ENCODE measurements at places on chromosomes 12 and 14.

- no peak for DNase-seq
Observed at GRCh38 chr14:91406451-91406850, 11.2 kb downstream of the CCDC88C start.

GRCh38 chr12:50536831-50537537 lies 32.2 kb downstream of the DIP2B start:
- DNase-seq, result no peak

- DNase-seq, result no peak
Observed at GRCh38 chr14:71194251-71194650, 287.0 kb downstream of the PCNX1 start.

DNA sequence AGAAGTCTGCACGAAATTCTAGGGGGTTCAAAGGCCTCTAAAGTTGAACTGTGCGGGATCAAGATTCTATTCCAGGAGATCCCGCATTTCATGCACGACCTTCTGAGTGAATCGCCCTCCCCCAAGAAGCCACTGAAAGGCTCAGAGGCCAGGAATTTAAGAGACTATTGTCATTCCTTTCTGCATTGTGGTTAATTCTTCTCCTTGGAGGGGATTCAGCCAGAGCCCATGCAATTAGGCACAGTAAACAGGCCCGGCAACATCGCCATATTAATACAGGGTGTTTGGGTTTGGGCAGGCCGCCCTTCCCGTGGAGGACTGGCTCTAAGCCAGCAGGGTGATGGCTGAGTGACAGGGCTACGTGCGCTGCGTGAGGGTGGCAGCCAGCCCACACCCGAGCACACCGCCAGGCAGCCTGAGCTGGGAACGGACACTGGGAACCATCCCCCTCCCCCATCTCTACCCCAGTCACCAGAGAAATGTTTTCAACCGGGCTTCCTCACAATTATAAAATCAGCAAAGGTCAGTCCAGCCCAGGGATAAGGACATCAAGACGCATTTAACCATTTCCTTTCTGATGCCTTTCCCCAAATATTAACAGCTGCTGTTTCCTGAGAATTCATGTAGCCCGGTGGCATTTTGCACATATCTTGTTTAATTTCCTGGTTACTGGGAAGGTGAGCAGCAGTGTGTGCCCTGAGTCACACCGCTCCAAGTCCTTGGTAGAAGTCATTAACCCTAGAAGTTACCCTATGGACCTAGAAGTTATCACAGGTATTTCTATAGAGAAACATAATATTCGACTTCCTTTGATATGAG lies 12.5 kb downstream of the EGLN3 start:
- peak; percentile 80 for DNase-seq

DNA sequence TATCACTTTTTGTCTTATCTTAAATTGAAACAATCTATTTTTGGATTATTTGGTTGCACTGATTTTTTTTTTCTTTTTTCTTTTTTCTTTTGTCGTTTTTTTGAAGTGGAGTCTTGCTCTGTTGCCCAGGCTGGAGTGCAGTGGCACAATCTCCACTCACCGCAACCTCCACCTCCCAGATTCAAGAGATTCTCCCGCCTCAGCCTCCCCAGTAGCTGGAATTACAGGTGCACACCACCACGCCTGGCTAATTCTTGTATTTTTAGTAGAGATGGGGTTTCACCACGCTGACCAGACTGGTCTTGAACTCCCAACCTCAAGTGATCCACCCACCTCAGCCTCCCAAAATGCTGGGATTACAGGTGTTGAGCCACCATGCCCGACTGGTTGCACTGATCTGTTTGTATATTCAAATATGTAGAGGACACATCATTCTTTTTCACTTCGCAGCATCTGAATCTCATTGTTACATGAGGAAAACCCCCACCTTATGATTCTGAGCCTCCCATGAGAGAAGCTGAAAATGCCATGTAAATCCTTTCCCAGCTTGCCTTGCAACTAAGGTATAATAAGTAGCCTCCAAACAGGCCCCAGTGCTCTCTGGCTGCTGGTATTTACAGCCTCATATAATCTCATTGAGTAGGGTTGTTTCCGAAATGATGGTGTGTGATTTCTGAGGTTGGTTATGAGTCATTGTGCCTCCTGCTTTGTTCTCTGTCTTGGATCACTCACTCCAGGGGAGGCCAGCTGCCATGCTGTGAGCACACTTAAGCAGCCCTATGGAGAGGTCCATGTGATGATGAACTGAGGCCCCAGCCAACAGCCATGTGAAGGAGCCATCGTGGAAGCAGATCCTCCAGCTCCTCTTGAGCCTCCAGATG lies 5.2 kb upstream of the HSP90B1 start:
- DNase-seq, result peak; percentile 70

DNA sequence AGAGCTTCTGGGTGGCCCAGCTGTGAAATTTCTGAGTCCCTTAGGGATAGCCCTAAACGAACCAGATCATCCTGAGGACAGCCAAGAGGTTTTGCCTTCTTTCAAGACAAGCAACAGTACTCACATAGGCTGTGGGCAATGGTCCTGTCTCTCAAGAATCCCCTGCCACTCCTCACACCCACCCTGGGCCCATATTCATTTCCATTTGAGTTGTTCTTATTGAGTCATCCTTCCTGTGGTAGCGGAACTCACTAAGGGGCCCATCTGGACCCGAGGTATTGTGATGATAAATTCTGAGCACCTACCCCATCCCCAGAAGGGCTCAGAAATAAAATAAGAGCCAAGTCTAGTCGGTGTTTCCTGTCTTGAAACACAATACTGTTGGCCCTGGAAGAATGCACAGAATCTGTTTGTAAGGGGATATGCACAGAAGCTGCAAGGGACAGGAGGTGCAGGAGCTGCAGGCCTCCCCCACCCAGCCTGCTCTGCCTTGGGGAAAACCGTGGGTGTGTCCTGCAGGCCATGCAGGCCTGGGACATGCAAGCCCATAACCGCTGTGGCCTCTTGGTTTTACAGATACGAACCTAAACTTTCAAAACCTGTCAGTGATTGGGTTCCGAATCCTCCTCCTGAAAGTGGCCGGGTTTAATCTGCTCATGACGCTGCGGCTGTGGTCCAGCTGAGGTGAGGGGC lies 38.9 kb downstream of the DAD1 start:
- peak; percentile 87 for DNase-seq

- DNase-seq, result no peak
Observed at GRCh38 chr12:3017281-3017680, 58.1 kb downstream of the TEAD4 start.

- no peak for DNase-seq
Observed at GRCh38 chr12:106766393-106766826, 8.1 kb upstream of the RIC8B start.

- no peak for DNase-seq
Observed at GRCh38 chr12:57727758-57728395, 10.7 kb downstream of the AGAP2 start.

- no peak for DNase-seq
Observed at GRCh38 chr14:22105006-22105623, 431.5 kb upstream of the OR4E1 start.

GRCh38 chr14:100736269-100737180 lies 9.8 kb downstream of the DLK1 start:
- DNase-seq, result no peak

GRCh38 chr12:56079723-56080555 lies at the start of gene ERBB3:
Gene ERBB3, plus strand, starts transcription at chr12:56080165. Its CDS starts 136 bp downstream, at chr12:56080301.
- DNase-seq, result peak; percentile 85

- DNase-seq, result no peak
Observed at GRCh38 chr12:62784576-62784975, 150.4 kb downstream of the PPM1H start.

GRCh38 chr14:76720382-76720813 lies 40.9 kb upstream of the VASH1 start:
- DNase-seq, result peak; percentile 30

DNA sequence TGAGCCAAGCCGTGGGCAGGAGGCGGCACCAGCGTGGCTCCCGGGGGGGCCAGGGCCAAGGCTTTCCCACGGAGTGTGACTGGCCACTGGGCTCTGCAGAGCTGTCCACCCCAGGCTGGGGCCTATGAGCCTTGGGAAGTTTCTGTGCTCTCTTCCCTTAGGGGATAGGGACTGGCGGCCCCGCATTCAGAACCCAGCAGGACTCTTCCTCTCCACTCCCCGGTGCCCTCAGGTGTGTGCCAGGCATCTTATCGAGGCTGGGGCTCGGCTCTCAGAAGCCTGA lies 17.8 kb upstream of the EIF2B2 start:
- no peak for DNase-seq

- DNase-seq, result peak; percentile 50
Observed at GRCh38 chr12:66063916-66064315, 66.6 kb downstream of the LLPH start.

- DNase-seq, result no peak
Observed at GRCh38 chr12:126443977-126444376, 1378.7 kb downstream of the AACS start.

GRCh38 chr14:100073576-100074430 lies 8.6 kb downstream of the EVL start:
- no peak for DNase-seq

- DNase-seq, result no peak
Observed at GRCh38 chr12:53872367-53872766, 66.3 kb upstream of the HOXC13 start.

DNA sequence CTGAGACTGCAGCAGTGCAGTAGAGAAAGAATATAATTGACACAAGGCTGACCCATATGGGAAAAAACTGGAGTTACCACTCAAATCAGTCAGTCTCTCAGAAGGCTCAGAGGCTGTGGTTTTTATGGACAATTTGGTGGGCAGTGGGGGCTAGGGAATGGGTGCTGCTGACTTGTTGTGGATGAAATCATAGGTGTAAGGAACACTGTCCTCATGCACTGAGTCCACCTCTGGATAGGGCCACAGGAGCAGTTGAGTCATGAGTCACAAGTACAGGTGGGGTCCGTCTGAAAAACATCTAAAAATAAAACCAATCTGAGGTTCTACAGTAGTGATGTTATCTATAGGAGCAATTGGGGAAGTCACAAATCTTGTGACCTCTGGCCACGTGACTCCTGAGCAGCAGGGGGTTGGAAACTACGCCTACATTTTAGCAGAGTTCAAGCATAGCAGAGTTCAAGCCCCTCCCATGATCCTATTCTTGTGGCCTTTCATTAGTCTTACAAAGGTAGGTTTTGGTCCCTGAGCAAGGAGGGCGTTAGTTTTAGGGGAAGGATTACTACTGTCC lies 18.1 kb upstream of the SGPP1 start:
- DNase-seq, result no peak

DNA sequence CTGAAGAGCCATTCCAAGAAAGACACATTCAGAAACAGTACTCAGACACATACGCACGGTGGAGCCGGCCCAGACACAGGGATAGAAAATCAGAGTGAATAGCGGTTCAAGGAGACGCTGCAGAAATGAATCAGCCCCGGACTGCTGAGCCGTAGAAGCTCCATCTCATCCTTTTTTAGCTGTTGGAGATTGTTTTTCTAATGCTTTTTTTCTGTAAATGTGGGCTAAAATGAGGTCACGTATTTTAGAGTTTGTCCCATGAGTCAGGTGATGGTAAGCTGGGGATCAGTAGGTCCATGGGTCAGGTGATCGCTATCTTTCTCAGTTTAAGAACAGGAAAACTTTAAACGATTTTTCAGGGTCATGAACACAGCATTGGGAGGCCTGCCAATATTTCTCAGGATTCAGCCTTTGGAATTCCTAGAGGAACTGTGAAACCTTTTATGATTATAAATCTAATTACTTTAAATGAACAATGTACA lies 202.4 kb downstream of the ITPR2 start:
- DNase-seq, result peak; percentile 82

GRCh38 chr14:104580961-104581360 lies 1.4 kb downstream of the C14orf180 start:
- no peak for DNase-seq

DNA sequence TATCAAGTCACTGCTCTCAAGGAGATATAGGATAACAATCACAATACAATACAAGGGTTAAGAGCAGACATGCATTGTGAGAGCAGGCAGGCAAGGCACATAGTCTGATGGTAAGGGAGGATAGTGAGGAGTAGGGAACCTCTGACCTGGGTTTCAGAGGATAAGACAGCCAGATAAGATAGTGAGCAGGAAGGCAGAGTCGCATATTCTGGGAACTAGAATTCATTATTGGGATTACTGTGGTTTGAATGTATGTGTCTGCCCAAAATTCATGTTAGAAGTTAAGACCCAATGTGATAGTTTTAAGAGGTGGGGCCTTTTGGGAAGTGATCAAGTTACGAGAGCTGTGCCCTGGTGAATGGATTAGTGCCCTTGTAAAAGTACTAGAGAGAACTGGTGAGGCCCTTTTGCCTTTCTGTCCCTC lies 14.4 kb upstream of the ATF1 start:
- no peak for DNase-seq

DNA sequence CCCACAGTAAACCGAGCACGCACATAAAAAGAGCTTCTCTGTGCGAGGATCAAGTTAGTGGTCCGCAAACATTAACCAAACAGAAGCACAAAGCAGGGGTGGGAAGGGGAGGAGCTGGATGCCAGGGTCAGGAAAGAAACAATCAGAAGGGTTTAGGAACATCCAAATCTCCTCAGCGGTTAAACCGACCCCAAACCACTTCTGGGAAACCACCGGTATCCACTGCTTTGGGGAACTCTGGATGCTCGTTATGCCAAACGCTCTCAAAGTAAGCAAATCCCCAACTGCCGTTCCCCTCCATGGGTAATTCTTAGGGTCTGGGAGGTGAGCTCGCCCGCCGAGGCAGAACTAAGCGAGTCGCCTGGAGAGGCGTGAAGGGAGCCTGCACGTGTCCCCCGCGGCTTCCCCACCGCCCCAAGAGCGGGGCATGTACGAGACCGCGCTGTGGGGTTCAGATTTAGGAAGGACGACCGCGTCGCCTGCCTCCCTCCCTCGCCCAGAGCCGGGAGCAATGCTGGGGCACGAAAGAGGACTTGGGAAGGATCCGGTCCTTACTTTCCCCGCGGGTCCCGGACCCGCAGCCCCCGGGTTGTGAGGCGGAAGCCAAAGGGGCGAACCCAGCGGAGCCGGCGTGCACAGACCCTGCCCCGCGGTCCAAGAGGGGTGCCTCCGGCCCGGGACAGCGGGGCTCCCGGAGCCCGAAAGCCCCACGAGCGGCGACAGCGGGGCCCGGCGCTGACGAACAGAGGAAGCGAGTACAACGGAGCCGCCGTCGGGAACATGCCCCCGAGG lies 711 bp downstream of the SBNO1 start:
- DNase-seq, result no peak

GRCh38 chr14:75605916-75606315 lies 27.5 kb downstream of the FLVCR2 start:
- DNase-seq, result no peak

GRCh38 chr12:9897535-9897934 lies 16.2 kb downstream of the KLRF2 start:
- no peak for DNase-seq

DNA sequence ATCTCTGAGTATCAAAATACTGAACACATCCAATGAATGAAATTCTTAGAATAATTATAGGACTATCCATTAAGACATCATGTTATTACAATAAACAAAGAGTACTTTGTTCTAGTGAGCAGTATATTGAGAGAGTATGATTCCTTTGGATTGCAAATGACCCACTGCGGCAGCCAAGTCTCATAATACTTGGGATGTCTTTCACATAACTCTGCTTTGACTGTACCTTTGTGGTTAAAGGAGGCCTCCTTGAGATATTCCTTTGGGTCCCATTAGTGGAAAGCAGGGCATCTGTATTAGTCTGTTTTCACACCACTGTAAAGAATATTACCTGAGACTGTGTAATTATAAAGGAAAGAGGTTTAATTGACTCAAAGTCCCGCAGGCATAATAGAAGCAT lies 593.8 kb downstream of the TRHDE start:
- no peak for DNase-seq
